ENCODE measurements at places on chromosomes 2 and 18. TPM values are rescaled to one million over a fixed set of nuclear protein-coding genes. Genes with fewer than 3 reads are reported as not detected.

HMSD gene
- total RNA-seq: not detected

GRCh38 chr18:73842795-73843394 is 304.7 kb downstream of the FBXO15 start:
- no peak for DNase-seq

DNA sequence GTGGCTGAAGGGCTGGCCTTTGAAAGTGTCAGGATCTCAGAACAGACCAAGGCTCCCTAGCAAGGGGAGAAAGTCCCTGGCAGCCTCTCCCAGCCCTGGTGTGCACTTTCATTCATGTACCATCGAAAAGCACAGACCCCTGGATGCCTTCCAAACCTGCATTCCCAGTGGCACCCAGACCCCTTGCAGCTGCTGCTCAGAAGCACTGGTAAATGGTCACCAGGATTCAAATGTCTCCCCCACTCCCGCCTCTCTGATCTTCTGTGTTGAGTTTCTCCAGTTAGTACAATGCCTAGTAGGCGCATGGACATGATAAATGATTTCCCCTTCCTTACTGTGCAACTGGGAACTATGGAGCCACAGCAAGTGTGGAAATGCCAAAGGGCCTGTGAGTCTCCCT is 180.0 kb downstream of the GLI2 start:
- no peak for DNase-seq

DNA sequence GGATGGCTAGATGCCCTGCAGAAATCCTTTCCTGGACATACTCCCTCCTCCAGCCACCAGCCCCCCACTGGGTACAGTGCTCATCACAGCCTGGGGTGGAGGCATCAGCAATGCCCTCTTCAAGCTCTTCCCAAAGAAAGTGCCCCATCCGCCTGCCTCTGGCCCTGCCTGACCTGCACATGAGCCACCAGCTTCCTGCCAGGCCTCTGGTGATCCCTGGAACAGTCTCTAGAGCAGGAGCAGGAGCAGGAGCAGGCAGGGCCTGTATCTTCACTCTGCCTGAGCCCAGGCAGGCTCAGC is 54.1 kb upstream of the CAB39 start:
- DNase-seq: no peak

GRCh38 chr2:71662665-71663394 is 209.5 kb downstream of the DYSF start:
- no peak for DNase-seq

- DNase-seq: no peak
Measured at GRCh38 chr2:232925153-232925820, 55.2 kb downstream of the SNORC start.

GRCh38 chr2:31269087-31269486 is 35.1 kb downstream of the EHD3 start:
- no peak for DNase-seq

GRCh38 chr2:205451901-205452512 is 230.3 kb upstream of the NRP2 start:
- no peak for DNase-seq
